Posterior vena cava (tissue), 2 donors: ENCODE measurements at places on chromosomes 4 and X. TPM values are rescaled to one million over a fixed set of nuclear protein-coding genes. Genes with fewer than 3 reads are reported as not detected.

ADH1A gene
- 2.0 TPM for total RNA-seq

DIAPH2 gene
- 39.5 TPM for total RNA-seq

SUPT20HL2 gene
- total RNA-seq = 1.9 TPM

DIPK2B gene
- 27.6 TPM for total RNA-seq

HSFX3 gene
- total RNA-seq = not detected

TLR6 gene
- 4.9 TPM for total RNA-seq

TTC29 gene
- total RNA-seq = not detected

SMARCA1 gene
- total RNA-seq = 29.5 TPM

- DNase-seq = no peak
Measured at GRCh38 chr4:40550948-40551462, 78.7 kb downstream of the RBM47 start.

- no peak for DNase-seq
Measured at GRCh38 chrX:30027636-30028035, 187.7 kb upstream of the MAGEB2 start.

- no peak for DNase-seq
Measured at GRCh38 chr4:123390846-123391456, 5.6 kb upstream of the SPRY1 start.

DNA sequence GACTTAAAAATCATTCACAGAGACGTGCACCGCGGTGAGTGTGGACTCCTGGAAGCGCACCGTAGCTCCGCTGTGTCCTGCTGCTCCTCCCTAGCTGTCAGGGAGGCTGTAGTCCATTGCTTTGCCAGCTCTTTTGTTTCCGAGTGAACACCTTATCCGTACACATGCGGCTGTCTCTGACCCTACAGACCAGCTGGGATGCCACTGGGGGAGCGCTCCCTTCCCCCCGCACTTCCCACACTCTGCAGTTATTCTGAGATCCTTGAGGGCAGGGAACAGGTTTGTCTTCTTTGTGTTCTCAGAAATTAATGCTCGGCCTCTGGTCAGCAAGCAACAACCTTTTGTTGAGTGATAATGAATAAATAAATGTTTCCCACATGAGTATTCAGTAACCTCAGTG lies 33.7 kb upstream of the MSANTD1 start:
- DNase-seq = peak; percentile 29

GRCh38 chr4:146470604-146471003 lies 51.1 kb downstream of the SLC10A7 start:
- DNase-seq = no peak

- DNase-seq = no peak
Measured at GRCh38 chr4:124948976-124949597, 236.6 kb upstream of the ANKRD50 start.

DNA sequence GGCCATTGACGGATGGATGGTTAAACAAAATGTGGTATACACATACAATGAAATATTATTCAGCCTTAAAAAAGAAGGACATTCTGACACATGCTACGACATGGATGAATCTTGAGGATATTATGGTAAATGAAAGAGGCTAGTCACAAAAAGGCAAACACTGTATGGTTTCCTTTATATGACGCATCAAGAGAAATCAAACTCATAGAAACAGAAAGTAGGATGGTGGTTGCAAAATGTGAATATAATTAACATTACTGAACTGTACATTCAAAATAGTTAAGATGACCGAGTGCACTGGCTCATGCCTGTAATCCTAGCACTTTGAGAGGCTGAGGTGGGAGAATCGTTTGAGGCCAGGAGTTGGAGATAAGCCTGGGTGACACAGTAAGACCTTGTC lies 9.5 kb upstream of the CASK start:
- DNase-seq = no peak

- no peak for DNase-seq
Measured at GRCh38 chrX:13574600-13574999, 5.2 kb downstream of the EGFL6 start.

- DNase-seq = no peak
Measured at GRCh38 chrX:41923978-41924683, 777 bp upstream of the CASK start.

GRCh38 chr4:110978761-110979160 lies 355.9 kb upstream of the PITX2 start:
- DNase-seq = no peak

GRCh38 chr4:186845137-186845842 lies 121.6 kb upstream of the FAT1 start:
- DNase-seq = no peak

GRCh38 chrX:39757971-39758370 lies 339.8 kb downstream of the BCOR start:
- DNase-seq = no peak

DNA sequence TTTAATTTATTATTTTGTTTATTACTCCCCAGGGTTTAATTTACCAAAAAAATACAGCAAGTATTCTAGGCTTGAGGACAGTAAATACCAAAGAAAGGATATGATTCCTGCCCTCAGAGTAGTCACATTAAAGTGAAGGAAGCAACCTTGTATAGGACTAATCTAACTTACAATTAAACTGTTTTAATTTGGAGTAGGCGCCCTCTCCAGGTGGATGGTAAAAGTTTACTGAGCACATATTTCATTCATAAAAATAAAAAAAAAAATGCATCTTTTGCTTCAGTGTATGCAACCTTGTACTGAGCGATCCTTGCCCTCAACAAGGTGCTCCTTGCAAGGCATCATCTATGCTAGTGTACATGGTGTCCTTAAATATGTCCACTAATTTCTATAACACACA lies 72.0 kb upstream of the MAGEB16 start:
- DNase-seq = no peak

- DNase-seq = no peak
Measured at GRCh38 chrX:118347736-118348135, 1.8 kb downstream of the WDR44 start.

DNA sequence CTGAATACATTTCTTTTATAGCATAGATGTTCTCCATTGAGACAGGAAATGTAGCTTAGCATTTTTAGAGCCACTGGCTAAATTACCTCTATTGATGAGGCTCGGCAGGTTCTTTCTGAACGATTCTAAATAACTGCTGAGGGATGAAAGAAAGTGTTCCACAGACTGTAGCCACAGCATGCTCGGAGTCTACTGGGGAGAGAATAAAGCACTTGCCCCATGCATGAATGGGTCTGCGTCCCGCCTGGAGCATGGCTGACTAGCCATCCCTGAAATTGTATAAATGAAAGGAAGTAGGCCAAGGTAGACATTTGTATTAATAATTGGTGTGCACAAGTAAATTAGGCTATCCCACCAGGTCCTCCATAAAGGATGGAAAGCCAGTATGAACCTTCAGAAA lies 269.8 kb downstream of the COL25A1 start:
- DNase-seq = no peak

DNA sequence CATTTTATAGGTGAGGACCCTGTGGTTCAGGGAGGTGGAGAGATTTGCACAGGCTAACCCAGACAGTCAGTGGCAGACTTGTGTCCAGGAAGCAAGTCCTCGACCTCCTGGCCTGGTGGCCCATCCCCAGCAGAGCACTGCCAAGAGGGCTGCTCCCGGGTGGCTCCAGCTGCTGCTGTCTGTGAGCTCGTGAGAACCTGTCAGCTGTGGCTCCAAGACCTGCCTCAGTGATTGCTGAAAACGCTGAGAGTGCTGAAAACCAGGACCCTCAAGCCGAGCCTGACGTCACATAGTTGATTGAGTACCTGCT lies 74.2 kb downstream of the RTL9 start:
- DNase-seq = no peak

GRCh38 chr4:24805566-24805965 lies 10.2 kb downstream of the SOD3 start:
- DNase-seq = no peak

DNA sequence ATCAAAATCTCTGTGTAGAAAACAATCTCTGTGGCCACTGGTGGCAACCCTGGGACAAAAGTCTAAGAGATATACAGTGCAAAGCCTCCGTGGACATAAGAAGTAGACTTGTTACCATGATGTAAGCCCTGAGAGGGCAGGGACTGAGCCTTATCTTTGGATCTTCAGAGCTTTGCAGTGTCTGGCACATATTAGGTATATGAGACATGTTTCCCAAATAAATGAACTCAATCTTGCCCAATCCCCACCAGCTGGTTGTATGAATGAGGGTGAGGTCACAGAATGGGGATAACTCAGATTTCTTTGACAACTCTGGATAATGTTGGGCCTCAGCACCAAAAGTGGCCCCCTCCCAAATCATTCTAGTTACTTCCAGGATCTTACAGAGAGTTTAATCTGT lies 511.4 kb upstream of the DIPK2B start:
- no peak for DNase-seq

- no peak for DNase-seq
Measured at GRCh38 chr4:67152976-67153375, 392.3 kb downstream of the CENPC start.
